Renal cortex interstitium (tissue), 15 donors: ENCODE measurements at places on chromosomes 3 and 15. TPM values are rescaled to one million over a fixed set of nuclear protein-coding genes. Genes with fewer than 3 reads are reported as not detected.

FAM81A gene
- 26.9 TPM for polyA plus RNA-seq

FILIP1L gene
- polyA plus RNA-seq = 22.1 TPM

GOLGA6B gene
- polyA plus RNA-seq = 0.10 TPM

IL17RE gene
- 8.9 TPM for polyA plus RNA-seq

DUOXA2 gene
- not detected for polyA plus RNA-seq

IL20RB gene
- 0.30 TPM for polyA plus RNA-seq

CCDC191 gene
- polyA plus RNA-seq = 13.6 TPM

STRIT1 gene
- 0.81 TPM for polyA plus RNA-seq

CYP1A2 gene
- polyA plus RNA-seq = 0.23 TPM

CASR gene
- polyA plus RNA-seq = 30.5 TPM

TLR9 gene
- polyA plus RNA-seq = 0.17 TPM

KATNBL1 gene
- polyA plus RNA-seq = 49.7 TPM

ATP8B4 gene
- 3.2 TPM for polyA plus RNA-seq

KIF15 gene
- 31.2 TPM for polyA plus RNA-seq

SYNM gene
- polyA plus RNA-seq = 1.8 TPM

ISL2 gene
- polyA plus RNA-seq = not detected

TEX55 gene
- polyA plus RNA-seq = not detected

ZMYND10 gene
- 3.6 TPM for polyA plus RNA-seq

PLSCR2 gene
- polyA plus RNA-seq = 1.6 TPM

TRPM1 gene
- 0.37 TPM for polyA plus RNA-seq

UBAP1L gene
- 4.3 TPM for polyA plus RNA-seq

CHRNA7 gene
- 16.3 TPM for polyA plus RNA-seq

ZNF860 gene
- 2.7 TPM for polyA plus RNA-seq

ANKUB1 gene
- polyA plus RNA-seq = 0.46 TPM

SLC7A14 gene
- polyA plus RNA-seq = 2.0 TPM

GASK1A gene
- polyA plus RNA-seq = 4.1 TPM

PLXNA1 gene
- 28.7 TPM for polyA plus RNA-seq

GABRR3 gene
- 0.03 TPM for polyA plus RNA-seq

GP9 gene
- 1.4 TPM for polyA plus RNA-seq

LINGO1 gene
- polyA plus RNA-seq = 12.3 TPM

RBMS3 gene
- 15.7 TPM for polyA plus RNA-seq

ATOSA gene
- polyA plus RNA-seq = 37.7 TPM

CORO2B gene
- polyA plus RNA-seq = 25.3 TPM

RTP3 gene
- not detected for polyA plus RNA-seq

LAMB2 gene
- 357 TPM for polyA plus RNA-seq

LARP6 gene
- polyA plus RNA-seq = 12.8 TPM

SCAMP5 gene
- polyA plus RNA-seq = 19.9 TPM

TTLL13 gene
- 0.20 TPM for polyA plus RNA-seq
